ENCODE measurements at places on chromosomes 12 and 14.

GRCh38 chr12:12323591-12323990 is 26.5 kb downstream of the MANSC1 start:
- DNase-seq = no peak

DNA sequence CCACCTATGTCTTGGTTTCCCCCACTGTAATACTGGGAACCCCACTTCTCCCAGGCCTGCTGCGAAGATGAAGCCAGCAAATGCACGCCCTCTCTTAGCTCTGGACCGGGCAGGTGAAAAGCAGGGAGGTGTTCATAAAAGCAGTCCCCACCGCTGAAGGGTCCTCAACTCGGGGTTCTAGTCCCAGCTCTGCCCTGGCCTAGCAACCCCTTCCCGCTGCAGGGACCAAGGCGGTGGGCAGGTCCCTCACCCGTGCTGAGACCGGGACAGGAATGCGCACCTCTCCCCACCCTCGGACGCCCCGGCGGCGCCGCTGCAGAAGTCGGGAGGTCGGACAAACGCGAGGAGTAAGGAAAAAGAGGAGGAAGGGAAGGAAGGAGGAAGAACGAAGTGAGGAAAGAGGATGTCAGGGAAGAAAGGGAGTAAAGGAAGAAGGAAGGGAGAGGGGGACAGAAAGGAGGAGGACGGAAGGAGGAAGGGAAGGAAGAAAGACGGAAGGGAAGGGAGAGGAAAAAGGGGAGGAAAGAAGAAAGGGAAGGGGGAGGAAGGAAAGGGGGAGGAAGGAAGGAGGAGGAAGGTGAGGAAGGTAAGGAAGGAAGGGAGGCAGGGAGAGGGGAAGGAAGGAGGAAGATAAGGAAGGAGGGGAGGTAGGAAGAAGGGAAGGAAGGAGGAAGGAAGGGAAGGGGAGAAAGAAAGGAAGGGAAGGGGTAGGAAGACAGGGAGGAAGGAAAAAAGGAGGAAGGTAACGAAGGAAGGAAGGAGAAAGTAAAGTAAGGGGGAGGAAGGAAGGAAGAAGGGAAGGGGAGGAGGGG is 701 bp downstream of the SPRING1 start:
- no peak for DNase-seq

GRCh38 chr12:66692170-66692569 is 13.3 kb upstream of the GRIP1 start:
- DNase-seq = no peak

- no peak for DNase-seq
Measured at GRCh38 chr12:129145381-129145780, 292.1 kb downstream of the GLT1D1 start.

GRCh38 chr14:61609191-61609843 is 86.0 kb upstream of the HIF1A start:
- DNase-seq = no peak

DNA sequence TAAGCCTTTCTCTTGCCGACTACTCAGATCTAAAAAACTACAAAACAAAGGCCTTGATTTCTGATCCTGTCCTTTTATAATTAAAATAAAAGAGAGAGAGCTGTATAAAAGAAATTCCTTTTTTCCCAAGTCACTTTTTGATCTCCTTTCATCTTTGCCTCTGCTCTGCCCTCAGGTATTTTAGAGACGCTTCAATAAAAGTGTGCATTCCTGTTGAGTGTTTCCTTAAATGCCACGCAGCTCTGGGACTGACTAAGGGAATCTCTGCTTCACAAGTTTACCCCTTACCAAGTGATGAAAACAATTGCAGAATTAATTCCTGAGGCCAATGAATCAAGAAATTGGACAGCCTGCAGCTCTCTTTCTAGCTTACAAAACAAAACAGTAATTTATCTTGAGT is 1109.8 kb downstream of the TMTC2 start:
- DNase-seq = no peak

DNA sequence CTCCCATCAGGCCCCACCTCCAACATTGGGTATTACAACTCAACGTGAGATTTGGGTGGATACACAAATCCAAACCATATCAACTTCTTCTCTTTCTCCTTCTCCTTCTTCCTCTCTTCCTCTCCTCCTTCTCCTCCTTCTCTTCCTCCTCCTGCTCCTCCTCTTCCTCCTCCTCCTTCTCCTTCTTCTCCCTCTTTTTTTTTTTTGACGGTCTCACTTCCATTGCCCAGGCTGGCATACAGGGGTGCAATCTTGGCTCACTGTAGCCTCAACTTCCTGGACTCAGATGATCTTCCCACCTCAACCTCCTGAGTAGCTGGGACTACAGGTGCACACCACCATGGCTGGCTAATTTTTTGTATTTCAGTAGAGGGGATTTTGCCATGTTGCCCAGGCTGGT is 11.4 kb upstream of the NUBPL start:
- DNase-seq = no peak

DNA sequence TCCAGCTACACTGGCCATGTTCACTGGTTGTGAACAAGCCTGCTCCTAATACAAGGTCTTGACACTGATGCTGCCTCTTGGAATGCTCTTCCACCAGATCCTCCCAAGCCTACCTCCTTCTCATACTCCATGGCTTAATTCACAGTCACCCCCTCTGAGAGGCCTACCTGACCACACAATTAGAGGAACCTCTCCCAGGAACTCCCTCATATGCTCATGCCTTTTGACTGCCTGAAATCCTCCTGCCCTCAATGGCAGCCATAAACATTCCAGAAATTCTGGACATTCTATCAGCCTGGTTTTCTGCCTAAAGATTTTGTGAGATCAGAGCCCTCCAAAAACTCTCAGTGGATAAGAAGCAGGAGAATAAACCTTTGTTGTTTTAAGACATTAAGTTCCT is 340.2 kb downstream of the C12orf75 start:
- no peak for DNase-seq
